Inflammatory macrophage treated with lipopolysaccharide for 1 hour (primary cell): ENCODE measurements at places on chromosomes 3 and 15.
A peak's percentile ranks its signal among the peaks of the same experiment; 100 is the strongest.

DNA sequence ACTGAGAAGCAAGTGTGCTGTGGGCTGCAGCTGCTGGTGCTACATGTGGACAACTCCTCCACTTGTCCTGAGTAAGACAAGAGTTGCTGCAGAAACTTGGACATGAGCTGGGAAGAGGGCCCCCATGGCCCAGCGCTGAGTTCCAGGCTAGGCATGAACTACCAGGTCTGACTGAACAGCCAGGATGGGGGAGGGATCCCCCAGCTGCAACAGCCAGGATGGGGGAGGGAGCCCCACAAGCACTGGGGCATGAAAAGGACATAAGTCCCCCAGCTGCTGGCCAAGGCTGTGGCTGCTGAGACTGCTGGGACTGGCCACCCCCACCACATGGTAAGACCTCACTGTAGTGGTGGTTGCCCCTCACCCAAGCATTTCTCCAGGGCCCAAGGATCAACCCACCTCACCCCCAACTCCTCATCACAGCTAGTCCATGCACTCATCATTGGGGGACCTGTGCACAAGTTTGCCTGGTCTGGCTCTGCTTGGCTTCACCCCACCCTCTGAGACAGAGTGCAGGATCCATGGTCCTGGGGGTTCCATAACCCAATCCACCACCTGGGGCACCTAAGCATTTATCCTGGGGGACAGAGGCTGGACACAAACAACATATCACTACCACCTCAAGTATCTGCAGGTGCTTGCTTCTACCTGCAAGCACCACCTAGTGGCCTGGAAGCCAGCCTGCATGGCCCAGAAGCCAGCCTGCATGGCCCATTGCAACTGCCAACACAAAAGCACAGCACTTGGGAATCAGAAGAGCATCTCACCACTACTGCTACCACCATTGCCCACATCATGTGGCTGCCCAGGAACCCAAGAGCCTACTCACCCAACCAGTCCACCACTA is 84.5 kb upstream of the STT3B start:
- DNase-seq, result no peak

DNA sequence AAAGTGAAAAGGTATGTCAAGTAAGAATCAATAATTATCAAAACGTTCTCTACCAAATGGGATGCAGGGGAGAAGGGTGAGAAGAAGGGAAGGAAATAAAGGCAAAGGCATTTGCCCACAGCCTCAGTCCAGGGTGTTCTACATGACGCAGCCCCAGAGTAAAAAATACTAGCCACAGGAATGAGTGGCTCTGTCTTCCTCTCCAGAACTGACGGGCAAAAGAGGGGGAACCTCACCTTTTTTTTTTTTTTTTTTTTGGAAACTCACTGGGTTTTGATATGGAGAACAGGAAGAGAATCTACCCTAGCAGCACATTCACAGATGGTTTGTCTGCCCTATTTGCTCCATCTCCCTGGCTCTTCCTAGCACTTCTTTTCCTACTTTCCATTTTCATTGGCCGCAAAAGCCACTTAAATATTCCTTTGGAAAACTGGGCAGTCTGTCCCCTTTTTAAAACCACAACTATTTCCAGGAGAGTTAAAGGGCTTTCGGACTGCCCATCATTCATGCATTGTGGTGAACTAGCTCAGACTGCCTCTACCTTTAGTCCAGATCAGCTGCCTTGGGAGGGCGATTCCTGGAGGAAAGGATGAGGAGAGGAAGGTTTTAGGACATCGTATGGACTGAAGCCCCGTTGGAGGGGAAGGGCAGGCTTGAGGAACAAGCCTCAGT is 28.2 kb downstream of the B3GNT5 start:
- DNase-seq, result no peak

- no peak for DNase-seq
Observed at GRCh38 chr15:67003586-67003985, 61.8 kb upstream of the SMAD3 start.

DNA sequence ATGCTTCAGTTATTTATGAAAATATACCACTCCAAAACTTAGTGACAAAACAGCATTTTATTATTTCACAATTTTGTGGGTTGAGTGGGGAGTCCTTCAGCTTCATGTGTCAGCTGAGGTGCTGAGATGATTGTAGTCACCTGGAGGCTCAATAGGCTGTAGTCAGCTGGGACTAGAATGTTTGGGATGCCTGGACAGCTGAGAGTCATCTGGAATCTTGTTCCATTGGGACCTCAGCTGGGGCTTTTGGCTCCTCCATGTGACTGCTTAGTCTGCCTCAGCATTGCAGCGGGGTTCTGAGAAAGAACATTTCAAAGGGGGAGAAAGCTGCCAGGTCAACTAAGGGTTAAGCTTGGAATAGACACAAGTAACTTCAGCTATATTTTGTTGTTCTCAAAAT is 13.4 kb downstream of the STT3B start:
- peak; percentile 45 for DNase-seq

- peak; percentile 32 for DNase-seq
Observed at GRCh38 chr3:18423401-18424212, 1.5 kb downstream of the SATB1 start.

- DNase-seq, result no peak
Observed at GRCh38 chr3:28739647-28740046, 391.0 kb upstream of the AZI2 start.

DNA sequence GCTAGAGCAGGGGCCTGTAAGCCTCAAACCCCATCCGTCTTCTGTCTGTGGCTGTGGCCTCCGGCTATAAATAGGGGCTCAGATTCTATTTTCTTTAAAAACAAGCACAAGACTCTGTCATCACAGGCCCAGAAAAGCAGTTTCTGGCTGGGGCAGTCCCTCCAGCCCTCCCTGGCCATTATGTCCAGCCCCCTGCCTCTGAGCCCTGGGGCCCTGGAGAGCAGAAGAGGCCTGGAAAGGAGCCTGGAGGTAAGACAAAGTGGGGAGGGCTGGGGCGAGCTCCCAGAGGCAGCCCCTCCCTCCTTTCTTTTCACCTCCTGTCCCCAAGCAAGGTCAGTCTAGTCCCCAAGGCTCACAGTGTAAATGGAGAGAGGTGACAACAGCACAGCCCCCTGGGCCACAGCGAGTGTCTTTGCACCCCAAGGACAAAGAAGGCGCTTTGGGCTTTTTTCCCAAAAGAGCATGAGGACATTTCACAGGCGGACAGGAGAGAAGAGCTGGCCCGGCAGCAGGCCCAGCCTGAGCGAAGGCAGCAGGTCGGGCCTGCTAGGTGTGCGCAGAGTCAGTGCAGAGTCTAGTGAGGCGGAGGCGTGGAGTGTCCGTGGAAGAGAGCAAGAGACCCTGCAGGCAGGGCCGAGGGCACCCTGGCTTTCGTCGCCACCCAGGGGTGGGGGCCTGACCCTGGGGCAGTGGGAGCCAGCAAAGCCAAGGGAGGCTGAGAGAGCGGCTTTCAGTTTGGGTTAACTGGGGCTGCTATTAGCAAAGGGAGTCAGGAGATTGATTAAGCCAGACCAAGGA is 188.3 kb downstream of the TBC1D2B start:
- no peak for DNase-seq

DNA sequence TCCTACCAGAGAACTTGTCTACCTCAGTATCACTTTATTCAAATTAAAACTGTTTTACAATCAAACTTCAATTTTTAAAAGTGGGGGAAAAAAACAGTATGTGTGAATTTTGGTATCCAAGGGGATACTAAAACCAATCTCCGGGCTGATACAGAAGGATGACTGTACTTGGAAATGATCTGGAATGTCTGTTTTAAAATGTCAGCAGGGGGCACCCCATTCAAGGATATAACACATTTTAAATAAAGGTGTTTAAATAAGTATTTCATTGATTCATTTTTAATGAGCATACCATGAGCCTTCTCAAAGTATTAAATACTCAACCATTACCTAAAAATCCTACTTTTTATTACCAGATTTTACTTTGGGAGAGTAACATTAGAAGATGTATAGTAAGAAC is 67.9 kb downstream of the ULK4 start:
- peak; percentile 65 for DNase-seq

GRCh38 chr3:33557279-33557678 is 117.1 kb upstream of the UBP1 start:
- no peak for DNase-seq

- DNase-seq, result no peak
Observed at GRCh38 chr3:32421185-32421584, 29.5 kb downstream of the CMTM7 start.

GRCh38 chr15:63797901-63798300 is 35.8 kb downstream of the HERC1 start:
- DNase-seq, result no peak

DNA sequence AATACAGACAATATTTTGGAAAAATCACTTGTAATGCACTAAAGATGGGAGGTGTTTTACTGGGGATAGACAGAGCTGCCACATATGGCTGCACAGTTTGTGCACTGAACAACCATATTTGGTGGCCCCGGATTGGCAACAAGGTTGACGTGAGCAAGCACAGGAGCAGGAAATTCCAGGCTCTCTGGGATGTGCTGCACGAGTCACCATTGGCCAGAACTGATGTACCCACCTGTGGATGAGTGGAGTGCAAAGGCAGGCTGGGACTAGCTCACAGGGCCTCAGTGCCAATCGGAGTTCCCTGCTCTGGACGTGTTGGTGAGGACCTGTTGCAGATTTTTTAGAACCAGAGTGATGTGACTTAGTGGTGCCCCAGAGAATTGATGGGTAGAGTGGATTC is 42.0 kb upstream of the SCAANT1 start:
- no peak for DNase-seq

DNA sequence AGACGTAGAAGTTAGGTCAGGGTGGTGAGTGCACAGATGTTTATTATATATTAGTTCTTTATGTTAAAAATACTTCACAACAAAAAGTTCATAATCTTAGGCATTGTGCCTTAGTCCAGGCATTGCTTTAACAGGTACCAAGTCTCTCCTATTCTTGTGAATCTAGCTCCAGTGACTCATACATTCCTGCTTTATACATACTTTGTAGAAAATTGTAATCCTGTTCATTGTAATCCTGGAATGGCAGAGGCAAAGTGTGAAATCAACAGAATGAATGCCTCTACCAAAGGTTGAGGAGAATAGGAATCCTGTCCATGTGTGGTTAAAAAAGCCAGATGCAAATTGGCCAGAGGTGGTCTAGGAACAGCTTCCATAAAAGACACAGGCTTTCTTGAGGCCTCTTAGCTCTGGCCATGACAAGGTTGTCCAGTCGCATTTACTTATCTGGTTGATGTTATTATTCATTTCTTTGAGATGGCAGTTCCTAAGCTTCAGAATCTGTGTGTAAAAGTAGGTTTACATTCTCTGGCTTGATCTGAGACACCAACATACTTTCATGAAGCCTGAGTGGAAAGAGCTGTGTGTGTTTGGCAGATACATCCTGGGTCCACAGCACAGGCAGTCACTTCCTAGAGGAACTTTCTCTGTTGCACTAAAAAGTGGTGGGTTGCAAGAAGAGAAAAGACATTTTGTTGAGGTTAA is 109.0 kb downstream of the CDIN1 start:
- DNase-seq, result no peak

- DNase-seq, result no peak
Observed at GRCh38 chr3:169552533-169552932, 111.0 kb downstream of the MECOM start.

- DNase-seq, result no peak
Observed at GRCh38 chr3:20890111-20890519, 704.1 kb upstream of the SGO1 start.

GRCh38 chr15:55372701-55373440 is 35.3 kb downstream of the CCPG1 start:
- no peak for DNase-seq

DNA sequence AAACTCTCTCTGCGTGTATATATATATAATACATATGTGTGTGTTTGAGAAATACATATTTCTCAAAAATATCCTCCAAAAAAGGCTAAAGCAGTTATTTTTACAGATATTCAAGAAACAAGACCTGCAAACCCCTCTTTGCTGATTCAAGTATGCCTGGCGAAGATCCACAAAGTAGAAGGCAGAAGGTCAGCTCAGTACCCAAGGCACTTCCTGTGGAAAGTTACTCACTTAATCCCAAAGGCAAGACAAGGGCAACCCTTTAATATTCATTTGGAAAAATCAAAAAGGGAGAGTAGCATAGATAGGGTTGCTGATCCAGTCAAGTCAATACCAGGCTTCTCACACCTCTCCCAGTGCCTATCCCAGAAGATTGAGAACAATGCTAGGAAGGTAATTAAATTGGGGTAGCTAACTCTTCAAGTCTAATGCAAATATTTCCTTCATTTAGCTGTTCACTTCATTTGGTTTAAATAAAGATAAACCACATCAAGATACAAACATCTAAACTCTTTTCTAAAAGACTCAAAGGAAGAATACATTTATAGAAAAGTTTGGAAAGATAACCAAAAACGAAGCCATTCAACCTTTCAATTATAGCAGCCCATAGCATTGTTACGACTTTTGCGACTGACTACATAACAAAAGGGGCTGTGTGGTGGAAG is 7.2 kb downstream of the COX17 start:
- no peak for DNase-seq

DNA sequence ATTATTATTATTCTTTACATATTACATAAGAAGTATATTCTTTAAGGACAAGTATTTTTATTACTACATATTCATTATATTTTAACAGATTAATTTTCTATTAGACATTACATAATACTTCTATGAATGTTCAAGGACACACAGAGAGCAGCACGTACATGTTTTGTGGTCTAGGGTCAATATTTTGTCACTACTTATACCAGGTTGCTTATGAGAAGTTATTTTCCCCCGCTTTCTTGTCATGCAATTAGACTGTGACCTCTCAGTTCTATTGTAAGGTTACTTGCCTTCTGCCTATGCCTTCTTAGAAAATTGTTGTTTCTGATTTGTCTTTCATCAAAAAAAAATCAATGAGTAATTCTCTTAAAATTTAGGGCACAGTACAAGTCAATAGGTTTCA is 21.5 kb downstream of the BCHE start:
- DNase-seq, result no peak

- DNase-seq, result no peak
Observed at GRCh38 chr3:170670504-170670903, 84.6 kb upstream of the SLC7A14 start.

DNA sequence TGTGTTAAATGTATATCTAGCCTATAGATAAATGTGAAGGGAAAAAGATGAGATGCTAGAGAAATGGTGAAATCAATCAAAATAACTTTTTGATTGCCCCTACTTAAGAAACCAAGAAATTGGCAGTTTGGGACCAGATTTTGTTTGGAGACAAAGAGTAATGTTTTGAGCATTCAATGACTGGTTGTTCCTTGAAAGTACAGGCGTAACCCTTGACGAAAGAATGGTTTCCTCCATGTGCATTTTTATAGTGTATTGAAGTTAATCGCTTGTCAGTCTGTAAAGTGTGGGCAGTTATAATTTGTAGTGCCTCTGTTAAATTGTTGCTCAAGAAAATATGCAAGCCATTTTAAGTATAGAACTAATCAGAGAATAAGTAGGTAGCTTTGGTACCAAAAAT is 1.2 kb downstream of the KIF23 start:
- DNase-seq, result no peak

GRCh38 chr3:38497031-38497430 is 891 bp downstream of the EXOG start:
- DNase-seq, result no peak

GRCh38 chr3:58152225-58153015 is 58.4 kb downstream of the DNASE1L3 start:
- DNase-seq, result no peak

DNA sequence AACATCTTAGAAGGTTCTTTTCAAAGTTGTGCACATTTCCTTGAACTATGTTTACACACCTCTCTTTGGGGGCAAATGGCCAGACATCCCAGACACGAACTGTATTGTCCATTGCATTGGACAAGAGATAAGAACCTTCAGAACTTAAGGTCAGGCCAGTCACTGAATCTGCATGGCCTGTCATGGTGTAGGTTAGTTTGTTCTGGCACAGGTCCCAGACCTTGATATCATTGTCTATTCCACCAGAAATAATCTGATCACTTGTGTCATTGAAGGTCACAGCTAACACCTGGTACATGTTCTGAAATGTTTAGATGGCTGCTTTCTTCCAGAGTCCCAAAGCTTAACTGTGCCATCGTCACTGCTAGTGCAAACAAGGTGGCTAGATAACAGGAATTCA is 55.7 kb downstream of the KCNAB1 start:
- DNase-seq, result no peak
